Activated CD4-positive, CD25-positive, alpha-beta regulatory T cell treated with anti-CD3 and anti-CD28 coated beads, Interleukin-2, amount 50 U/mL, for 16 hours (primary cell): ENCODE measurements at places on chromosomes 5 and 9.

- DNase-seq: peak; percentile 44
Observed at GRCh38 chr5:169581580-169582227, 1.9 kb upstream of the SPDL1 start.

- no peak for DNase-seq
Observed at GRCh38 chr5:112960863-112961504, 15.6 kb upstream of the DCP2 start.

GRCh38 chr5:88808153-88808552 is 74.8 kb downstream of the MEF2C start:
- DNase-seq: no peak

- no peak for DNase-seq
Observed at GRCh38 chr9:136857166-136857565, 5.0 kb downstream of the MAMDC4 start.

GRCh38 chr9:88733651-88734421 is 198.9 kb downstream of the NXNL2 start:
- DNase-seq: no peak

DNA sequence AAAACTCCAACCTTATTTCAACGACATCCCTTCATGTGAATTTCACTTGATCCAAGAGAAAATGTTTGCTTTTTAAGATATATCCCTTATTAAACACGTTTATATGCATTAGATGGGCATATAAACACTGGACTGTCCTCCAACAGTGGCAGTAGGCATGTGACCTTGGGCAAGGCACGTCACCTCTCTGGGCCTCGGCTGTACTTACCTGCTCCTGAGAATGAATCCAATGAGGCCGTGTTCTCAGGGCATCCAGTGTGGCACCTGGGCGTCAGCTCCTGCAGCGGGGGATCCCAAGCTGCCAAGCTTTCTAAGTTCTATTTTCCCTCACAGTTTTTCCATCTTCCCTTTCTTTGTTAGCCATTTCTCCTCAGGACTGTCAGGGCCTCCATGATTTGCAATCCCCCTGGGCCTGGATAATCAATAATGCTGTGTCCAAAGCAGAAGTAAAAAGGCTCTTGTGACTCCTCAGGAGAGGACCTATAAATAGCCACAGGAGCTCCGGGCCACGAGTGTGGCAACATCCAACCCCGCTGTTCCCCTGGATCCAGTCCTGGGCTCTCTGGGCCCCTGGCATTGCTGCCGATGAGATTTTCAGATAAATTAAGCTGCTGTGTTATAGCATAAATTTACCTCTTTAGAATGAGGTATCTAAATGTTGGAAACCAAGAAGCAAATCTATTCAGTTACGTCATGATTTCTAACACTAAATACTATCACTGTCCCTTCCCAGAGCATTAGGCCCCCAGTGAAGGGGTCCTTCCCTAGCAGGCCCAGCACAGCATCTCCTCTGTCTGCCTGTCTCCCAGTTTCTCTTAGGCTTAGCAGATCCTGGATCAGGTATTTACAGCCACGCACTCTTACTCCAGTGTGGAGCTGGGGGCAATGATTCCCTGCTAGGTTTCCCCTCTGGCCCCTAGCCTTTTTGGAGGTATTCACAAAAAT is 76.8 kb downstream of the PTPN3 start:
- DNase-seq: no peak

- DNase-seq: no peak
Observed at GRCh38 chr9:95505717-95506427, 10.9 kb downstream of the PTCH1 start.
